ENCODE measurements at places on chromosomes 7 and 10. TPM values are rescaled to one million over a fixed set of nuclear protein-coding genes. Genes with fewer than 3 reads are reported as not detected.

DNA sequence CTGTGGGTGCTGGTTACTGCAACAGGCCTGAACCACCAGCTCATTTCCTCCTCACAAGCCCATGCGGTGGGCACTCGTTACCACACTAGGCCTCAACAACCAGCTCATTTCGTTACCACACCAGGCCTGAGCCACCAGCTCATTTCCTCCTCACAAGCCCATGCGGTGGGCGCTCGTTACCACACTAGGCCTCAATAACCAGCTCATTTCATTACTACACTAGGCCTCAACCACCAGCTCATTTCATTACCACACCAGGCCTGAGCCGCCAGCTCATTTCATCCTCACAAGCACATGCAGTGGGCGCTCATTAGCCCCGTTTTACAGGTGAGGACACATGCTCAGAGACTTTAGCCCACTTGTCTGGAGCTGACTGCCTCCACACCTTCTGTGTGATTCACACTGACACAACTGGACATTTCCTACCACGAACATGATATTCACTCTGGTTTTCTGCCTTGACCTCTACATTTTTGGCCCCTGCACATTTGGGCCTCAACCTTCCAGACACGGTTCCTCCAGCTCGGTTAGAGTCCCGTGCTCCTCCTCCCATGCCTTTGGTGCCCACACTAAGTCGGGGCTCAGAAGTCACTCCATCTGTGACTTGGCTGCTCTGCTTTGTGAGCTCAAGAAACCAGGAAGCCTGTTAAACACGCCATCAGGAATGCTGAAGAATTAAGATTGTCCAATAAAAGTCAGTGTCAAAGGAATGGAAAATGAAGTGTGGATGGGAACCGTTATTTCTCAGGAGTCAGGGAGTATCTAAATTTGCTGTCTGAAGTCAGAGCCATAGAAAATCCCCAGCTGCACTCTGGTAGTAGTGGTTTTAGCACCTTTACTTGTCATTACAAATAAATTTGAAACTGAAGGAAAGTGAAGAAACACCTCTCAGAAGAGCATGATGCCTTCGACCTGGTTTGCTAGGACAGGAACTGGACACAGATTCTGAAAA, 55.8 kb upstream of the LANCL2 start:
- DNase-seq, result no peak
- no peaks in the 10 kb centered on the region for H3K27me3 ChIP-seq
- H3K36me3 ChIP-seq, result no peaks in the 10 kb centered on the region
- H3K27ac ChIP-seq, result no peak overlapping the region
- no peak overlapping the region for H3K4me3 ChIP-seq

- no peaks in the 10 kb centered on the region for H3K36me3 ChIP-seq
- H3K27me3 ChIP-seq, result no peaks in the 10 kb centered on the region
- no peak overlapping the region for H3K4me3 ChIP-seq
- no peak for DNase-seq
- H3K27ac ChIP-seq, result no peak overlapping the region
Observed at GRCh38 chr10:8065651-8066050, 11.2 kb downstream of the GATA3 start.

GRCh38 chr7:108376206-108376605, 80.0 kb downstream of the NRCAM start:
- H3K36me3 ChIP-seq, result no peaks in the 10 kb centered on the region
- no peak overlapping the region for H3K4me3 ChIP-seq
- DNase-seq, result no peak
- H3K4me1 ChIP-seq, result no peaks in the 10 kb centered on the region
- H3K27ac ChIP-seq, result no peak overlapping the region
- no peaks in the 10 kb centered on the region for H3K27me3 ChIP-seq

The FFAR4 gene
- total RNA-seq, result not detected

The PLEKHS1 gene
- total RNA-seq, result not detected

The ZPBP gene
- not detected for total RNA-seq

Data from ascending aorta (tissue), 2 donors.